ENCODE measurements at places on chromosomes 2 and 18.

GRCh38 chr2:240840435-240841060, 20.5 kb upstream of the KIF1A start:
- no peak for DNase-seq

DNA sequence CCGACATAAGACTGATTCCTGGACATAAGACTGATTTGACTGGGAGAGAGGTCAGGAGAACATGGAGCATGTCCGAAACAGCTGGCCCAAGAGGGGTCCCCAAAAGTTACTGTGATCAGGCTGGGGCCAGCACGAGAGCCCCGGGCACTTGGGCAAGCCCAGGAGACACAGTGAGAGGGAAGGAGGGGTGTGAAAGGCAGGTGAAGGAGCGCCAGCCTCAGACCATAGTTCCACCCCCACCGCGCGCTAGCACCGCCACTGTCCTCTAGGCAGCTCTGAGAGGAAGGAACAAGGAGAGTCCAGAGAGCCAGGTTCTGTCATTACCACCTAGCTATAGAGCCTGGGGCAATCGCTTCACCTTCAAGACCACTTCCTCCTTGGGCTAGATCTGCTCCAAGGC, 78.2 kb upstream of the DAPL1 start:
- DNase-seq, result no peak

GRCh38 chr2:105494683-105495425, 96.0 kb upstream of the FHL2 start:
- DNase-seq, result no peak

DNA sequence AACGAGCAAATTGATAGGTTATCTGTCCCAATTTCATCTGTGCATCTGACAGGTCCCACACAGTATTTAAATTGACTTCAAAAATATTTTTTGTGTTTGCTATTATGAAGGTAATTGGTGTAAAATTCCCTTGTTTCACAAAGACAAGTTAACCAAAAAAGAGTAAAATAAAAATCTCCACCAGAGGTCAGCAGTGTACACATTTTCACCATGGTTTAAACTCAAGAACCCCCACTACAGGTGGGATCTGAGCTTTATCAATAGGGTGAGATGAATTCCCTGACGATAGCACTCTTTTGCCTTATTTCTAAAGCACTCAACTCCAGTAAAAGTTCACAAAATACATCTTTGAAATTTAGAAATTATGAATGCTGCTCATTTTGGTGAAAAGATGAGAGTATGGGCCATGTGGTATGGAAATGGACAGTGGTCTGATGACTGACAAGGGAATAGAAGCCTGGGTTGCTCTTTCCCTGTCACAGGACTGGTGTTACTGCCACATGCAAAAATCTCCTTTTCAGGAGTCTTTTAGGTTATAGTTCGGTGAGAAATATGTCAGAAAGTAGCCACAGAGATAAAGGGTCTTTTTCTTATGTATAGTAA, 68.0 kb downstream of the SERPINB8 start:
- peak; percentile 31 for DNase-seq

GRCh38 chr2:90079374-90079773, 1387.9 kb downstream of the RPIA start:
- no peak for DNase-seq

DNA sequence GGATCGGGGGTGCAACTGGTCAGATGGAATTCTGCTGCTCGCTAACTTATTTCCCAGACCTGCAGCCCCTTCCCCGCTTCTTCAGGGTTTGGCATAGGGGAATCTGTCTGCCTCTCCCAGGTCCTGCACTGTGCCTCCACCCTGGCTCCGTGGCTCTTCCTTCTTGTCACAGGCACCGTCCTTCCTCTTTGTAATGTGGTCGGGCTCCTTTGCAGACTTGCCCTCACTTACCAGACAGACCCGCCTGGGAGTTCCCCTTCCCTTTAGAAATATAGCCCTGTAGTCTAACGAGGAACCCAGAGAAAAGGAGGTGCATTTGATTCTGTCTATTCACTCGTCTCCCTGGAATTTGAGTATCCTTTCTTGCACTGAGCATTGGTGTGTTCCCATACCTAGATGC, 63.9 kb upstream of the PAX8 start:
- peak; percentile 78 for DNase-seq

GRCh38 chr2:110780461-110780860, 48.1 kb downstream of the ACOXL start:
- no peak for DNase-seq

GRCh38 chr2:9331704-9332103, 91.6 kb downstream of the ITGB1BP1 start:
- DNase-seq, result no peak

DNA sequence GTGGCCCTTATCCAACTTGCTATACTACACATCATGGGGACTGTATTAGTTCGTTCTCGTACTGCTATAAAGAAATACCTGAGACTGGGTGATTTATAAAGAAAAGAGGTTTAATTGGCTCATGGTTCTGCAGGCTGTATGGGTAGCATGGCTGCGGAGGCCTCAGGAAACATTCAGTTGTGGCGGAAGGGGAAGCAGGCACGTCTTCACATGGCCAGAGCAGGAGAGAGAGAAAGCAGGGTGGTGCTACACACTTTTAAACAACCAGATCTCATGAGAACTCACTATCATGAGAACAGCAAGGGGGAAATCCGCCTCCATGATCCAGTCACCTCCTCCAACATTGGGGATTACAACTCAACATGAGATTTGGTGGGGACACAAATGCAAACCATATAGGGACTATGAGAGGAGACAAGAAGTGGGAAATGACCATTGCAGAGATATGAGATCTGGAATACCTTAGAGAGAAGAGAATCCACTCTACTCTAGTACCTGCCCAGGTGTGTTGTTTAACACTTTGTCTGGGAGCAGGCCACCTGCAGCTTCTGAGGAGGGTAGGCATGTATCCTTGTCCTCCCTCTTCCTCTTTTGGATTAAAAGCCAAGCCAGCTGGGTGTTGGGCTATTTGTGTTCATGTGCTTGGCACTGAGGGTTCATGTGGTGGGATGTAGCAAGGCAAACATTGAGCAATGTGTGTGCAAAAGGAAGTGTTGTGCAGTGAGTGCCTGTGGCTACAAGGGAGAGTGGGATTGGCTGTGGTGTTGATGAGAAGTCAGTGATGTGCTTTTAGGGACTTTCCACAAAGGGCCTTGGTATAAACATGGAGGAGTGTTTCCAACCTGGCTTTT, 22.8 kb downstream of the TTLL4 start:
- peak; percentile 96 for DNase-seq

- DNase-seq, result no peak
These were observed 310.5 kb downstream of the PTPRM start for GRCh38 chr18:7877609-7878008.

DNA sequence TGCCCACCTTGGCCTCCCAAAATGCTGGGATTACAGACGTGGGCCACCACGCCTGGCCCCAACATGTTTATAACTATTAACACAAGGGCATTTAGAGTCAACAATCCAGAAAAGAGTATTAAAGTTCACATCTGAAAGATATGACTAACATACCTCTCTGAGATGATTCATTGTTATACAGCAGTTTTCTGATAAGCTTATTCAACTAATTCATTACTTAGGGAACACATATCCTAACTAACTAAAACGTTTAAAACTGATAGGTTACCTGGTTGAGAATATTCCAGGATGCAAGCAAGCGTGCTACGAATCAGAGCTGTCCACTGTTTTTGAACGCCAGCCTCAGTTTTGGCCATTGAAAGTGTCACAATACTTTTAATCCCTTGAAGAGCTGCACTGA, 34.0 kb upstream of the STRN start:
- no peak for DNase-seq

DNA sequence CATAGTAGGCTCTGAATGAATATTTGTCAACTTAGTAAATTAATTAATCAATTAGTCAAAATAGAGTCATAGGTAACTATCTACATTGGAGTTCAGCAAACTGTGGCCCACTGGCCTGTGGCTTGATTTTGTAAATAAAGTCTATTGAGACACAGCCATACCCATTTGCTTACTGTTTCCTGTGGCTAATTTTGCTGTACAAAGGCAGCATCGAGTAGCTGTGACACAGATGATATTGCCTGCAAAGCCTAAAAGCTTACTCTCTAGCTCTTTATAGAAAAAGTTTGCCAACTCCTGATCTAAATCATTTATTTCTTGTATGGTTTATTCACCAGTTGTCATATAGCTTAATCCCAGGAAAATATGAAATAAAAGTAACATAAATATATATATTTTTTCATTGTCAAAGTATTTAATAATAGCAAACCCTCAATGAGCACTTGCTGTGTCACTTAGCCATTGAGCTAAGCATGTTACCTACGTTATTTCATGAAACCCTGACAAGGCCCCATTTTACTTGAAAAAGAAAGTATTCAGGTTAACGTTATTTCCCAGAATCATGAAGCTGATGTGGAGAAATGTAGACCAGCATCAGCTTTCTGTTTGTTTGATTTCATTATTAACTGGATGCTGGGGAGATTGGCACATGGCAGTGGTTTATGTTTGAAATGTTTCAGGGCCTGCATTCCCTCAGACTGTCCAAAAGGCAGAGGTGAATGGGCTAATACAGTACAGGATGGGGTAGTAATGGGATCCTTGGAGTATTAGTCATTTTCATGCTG, 69.6 kb downstream of the ICOS start:
- no peak for DNase-seq

- no peak for DNase-seq
These were observed 48.2 kb downstream of the CABYR start for GRCh38 chr18:24187049-24187448.

GRCh38 chr18:46034230-46034629, 37.8 kb downstream of the PSTPIP2 start:
- DNase-seq, result no peak

DNA sequence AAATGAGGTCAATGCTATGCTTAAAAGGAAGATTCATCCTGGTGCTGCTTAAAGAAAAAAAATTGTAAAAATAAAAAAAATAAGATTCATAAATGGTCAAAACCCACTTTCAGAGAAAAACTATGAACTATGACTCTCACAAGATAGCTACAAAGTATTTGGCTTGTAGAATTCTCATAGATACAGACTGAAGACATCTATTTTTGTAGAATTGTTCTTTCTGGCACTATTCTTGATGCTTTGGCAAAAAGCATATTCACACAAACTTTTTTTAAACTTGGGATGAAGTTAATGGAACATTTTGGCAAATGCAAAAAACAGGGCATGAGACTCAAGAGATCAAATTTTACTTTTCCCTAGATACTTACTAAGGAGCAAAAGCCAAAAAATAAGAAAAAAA, 12.5 kb upstream of the ANKRD29 start:
- DNase-seq, result no peak

GRCh38 chr2:233824373-233824772, 30.0 kb downstream of the HJURP start:
- no peak for DNase-seq

GRCh38 chr2:170113168-170113894, 64.6 kb upstream of the MYO3B start:
- DNase-seq, result no peak

GRCh38 chr2:241569831-241570281, 11.3 kb downstream of the BOK start:
- DNase-seq, result no peak

GRCh38 chr18:12851716-12852115, 32.3 kb downstream of the PTPN2 start:
- DNase-seq, result no peak

- DNase-seq, result no peak
These were observed 684 bp upstream of the ZCCHC2 start for GRCh38 chr18:62522178-62522503.

DNA sequence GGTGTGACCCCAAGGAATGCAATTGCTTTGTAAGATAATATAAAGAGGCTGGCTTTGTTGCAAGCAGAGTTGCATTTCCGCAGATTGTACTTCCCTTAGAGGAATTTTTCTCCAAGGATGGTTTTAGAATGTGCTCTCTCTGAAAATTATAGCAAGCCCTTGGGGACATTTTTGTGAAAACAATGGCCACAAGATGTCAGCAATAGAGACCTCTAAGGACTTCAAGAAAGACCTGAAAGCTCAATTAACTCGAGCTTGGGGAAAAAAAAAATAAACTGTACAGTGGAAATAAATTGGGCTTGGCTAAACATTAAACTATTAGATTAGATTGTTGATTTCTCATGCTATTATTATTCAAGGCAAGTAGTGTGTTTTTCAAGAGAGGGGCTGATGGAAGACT, 81.3 kb upstream of the KYNU start:
- DNase-seq, result no peak

DNA sequence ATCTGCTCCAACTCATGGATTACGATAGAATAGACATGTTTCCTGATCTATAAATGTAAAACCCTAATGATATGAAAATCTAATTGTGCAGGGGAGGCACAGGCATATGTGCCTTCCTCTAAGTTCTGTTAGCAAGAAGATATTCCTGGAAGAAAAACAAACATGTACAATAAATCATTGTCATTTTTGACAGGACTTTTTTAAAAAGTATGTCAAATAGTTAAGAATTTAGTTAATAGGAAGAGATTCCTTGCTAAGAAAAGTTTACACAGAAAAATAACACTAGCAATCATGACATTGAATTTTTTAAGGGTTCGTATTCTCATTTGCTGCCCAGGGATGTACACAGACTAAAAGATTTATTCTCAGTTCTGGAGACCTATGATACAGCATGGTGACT, 15.3 kb upstream of the CREB1 start:
- DNase-seq, result no peak

All from AML-193 (cell line).